Activated CD4-positive, alpha-beta T cell treated with anti-CD3 and anti-CD28 coated beads, Interleukin-2, amount 50 U/mL, for 24 hours (primary cell): ENCODE measurements at places on chromosomes 6 and 20.

GRCh38 chr6:33691456-33692077 lies 19.9 kb downstream of the UQCC2 start:
- no peak for DNase-seq

DNA sequence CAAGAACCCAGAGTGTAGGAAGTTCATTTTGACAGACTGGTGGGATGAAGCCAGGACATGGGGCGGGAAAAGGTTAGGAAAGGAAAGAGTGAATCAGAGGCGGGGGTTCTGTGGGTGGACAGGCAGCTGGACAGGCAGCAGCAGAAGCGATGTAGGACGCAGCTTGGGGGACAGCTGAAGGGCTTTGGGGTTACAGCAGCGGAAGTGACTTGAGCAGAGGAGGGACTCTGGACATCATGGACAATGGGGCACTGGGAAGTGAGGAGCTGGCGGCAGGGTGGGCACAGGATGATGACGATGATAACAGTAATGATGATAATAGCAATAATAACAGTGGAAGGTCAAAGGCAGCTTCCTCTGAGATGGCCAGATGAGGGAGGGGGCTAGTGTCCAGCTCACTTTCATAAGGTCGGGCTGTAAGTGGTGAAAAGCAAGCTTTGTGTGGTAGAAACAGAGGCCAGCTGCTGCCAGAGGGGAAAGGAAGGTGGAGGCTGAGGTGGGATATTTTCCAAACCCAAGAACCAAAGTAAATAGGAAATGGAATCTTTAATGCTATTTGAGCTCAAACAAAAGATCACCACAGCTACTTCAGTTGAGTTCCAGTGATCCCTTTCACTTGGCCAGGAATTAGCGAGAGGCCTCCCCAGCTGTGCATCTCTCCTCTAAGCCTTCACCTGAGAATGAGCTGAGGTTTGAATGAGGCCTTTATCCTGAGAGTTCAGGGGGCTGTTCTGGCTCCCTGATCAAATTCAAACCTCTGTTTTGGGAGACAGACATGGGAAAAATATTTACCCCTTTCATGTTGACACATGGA lies 433.5 kb downstream of the DHX35 start:
- DNase-seq, result no peak

- no peak for DNase-seq
These were observed 45.1 kb downstream of the COL9A1 start for GRCh38 chr6:70257768-70258273.

GRCh38 chr20:55528482-55528881 lies 476.8 kb downstream of the CBLN4 start:
- no peak for DNase-seq

DNA sequence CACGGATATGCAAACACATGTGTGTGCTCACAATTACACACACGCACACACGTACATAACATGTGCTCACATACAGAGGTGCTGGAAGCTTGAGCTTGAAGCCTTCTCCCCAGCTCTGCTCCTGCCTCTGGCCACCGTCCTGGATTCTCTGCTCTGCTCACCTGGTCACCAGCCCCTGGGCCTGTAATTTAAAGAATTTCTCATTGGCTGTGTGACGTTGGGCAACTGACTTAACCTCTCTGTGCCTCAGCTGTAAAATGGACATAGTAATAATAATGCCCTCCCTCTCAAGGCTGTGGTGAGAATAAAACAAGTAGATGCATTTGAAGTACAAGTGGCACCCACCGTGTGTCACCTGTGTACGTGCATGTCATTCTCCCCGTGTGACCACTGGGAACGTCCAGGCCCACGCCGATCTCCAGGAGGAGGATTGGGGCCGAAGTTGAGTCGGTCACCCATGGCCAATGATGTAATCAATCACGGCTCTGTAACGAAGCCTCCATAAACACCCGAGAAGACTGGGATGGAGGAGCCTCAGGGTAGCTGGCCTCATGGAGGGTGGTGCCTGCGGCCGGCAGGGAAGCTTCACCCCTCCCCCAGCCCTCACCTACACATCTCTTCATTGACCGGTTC lies 160.9 kb upstream of the AFDN start:
- DNase-seq, result no peak

GRCh38 chr20:9590189-9590588 lies 75.8 kb downstream of the LAMP5 start:
- no peak for DNase-seq

DNA sequence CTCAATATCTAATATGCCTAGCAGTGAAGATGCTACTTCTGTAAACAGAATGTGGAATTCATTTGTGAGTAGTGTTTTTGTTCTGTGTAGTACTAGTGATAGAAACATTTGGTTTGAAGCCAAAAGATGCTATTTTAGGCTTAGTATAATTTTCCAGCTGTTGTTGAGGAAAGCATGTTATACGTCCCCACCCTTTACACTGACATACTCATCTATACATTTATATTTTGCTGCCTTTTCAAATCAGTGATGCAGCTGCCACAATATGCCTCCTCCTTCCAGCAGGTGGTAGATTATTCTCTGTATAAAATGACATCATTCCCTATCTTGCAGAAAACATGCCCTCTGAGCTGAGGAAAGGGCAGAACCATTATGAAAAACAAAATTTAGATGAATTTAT lies 1217.6 kb upstream of the GJE1 start:
- no peak for DNase-seq

GRCh38 chr6:14601490-14601889 lies 483.9 kb downstream of the CD83 start:
- no peak for DNase-seq

- DNase-seq, result no peak
These were observed 40.0 kb downstream of the PLG start for GRCh38 chr6:160742090-160742489.

- DNase-seq, result no peak
These were observed 130.5 kb downstream of the TTLL2 start for GRCh38 chr6:167455371-167455770.

GRCh38 chr6:15505463-15505918 lies 157.3 kb downstream of the DTNBP1 start:
- no peak for DNase-seq

GRCh38 chr6:11497107-11497506 lies 40.4 kb upstream of the TMEM170B start:
- no peak for DNase-seq

- DNase-seq, result no peak
These were observed 35.1 kb upstream of the TSPYL1 start for GRCh38 chr6:116314878-116315277.

GRCh38 chr6:33147807-33148666 lies 44.2 kb downstream of the COL11A2 start:
- DNase-seq, result no peak

- DNase-seq, result no peak
These were observed 15.0 kb downstream of the FAM184A start for GRCh38 chr6:119063491-119063890.

- no peak for DNase-seq
These were observed 5.6 kb downstream of the FOXC1 start for GRCh38 chr6:1615151-1615852.

DNA sequence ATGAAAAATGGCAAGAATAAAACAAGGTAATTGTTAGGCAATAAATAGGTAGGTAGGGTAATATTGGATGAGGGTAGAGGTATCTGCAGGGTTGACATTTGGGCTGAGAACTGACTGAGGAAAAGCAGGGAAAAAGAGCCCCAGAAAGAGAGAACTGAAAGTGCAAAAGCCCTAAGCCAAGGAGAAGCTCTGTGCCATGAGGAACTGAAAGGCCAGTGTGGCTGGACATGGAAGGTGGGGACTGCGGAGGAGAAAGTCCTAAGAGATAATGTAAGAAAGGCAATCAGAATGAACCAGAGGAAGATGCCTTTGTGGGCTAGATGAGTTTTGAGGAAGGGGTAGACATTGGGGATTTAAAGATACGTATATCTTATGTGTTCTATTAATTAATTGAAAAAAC lies 9.9 kb upstream of the HIVEP2 start:
- no peak for DNase-seq

- no peak for DNase-seq
These were observed at the start of gene ZNF512B for GRCh38 chr20:63969838-63970713. TSS of gene ZNF512B (minus strand) at chr20:63969930. CDS start at chr20:63967950, 1,980 bp downstream.

DNA sequence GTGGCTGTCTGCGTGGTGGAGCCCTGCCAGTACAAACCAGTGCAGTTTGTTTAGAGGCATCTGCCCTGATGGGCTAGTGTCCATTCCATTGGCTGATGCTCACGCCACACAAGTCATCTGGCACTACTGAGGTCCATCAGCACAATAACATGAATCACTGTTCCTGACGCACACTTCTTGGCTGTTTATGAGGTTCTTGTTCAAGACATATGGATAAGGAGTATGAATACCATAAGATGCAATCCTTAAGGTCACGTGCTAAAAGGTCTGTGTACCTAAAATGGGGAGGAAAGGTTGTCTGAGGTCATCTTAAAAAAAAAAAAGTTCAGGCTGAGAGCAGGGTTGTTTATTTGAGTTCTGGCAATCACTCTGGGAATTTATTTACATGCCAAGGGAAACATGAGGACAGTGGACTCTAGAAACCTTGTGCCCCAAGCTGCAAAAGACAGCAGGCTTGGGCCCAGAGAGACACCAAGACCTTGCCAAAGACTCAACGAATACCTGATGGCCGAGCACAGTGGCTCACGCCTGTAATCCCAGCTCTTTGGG lies 54.1 kb upstream of the SHLD1 start:
- DNase-seq, result no peak

GRCh38 chr20:13420625-13421024 lies 199.6 kb downstream of the ISM1 start:
- no peak for DNase-seq

DNA sequence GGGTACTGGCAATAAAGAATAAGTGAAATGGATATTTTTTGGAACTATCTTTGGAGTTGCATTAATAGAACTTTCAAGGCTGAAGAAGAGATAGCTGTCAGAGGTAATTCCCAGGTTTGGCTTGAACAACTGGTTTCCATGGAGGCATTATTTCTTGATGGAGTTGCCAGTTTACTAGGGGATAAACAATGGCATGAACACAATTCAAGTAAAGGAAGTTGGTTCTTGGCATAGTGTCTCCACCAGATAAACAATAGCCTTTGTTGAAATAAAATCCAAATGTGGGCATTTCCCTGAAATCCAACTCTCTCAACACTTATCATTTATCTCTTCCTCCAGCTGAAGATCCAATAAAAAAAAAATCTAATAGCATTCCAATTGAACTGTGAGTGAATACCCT lies 454.9 kb downstream of the C6orf118 start:
- no peak for DNase-seq

GRCh38 chr6:137282254-137282653 lies 63.1 kb upstream of the IFNGR1 start:
- no peak for DNase-seq

GRCh38 chr6:141398949-141399348 lies 733.8 kb upstream of the GJE1 start:
- DNase-seq, result no peak

- DNase-seq, result no peak
These were observed 18.4 kb upstream of the SNX9 start for GRCh38 chr6:157804448-157805327.

GRCh38 chr6:119322715-119323350 lies 26.7 kb downstream of the MAN1A1 start:
- no peak for DNase-seq

- DNase-seq, result no peak
These were observed 8.5 kb upstream of the REPS1 start for GRCh38 chr6:138996524-138996923.

GRCh38 chr6:53492860-53493634 lies 51.9 kb downstream of the GCLC start:
- DNase-seq, result peak; percentile 34

GRCh38 chr20:24060851-24061590 lies 72.4 kb upstream of the GGTLC1 start:
- DNase-seq, result no peak

- DNase-seq, result no peak
These were observed 121.5 kb upstream of the FOXQ1 start for GRCh38 chr6:1190366-1190765.

DNA sequence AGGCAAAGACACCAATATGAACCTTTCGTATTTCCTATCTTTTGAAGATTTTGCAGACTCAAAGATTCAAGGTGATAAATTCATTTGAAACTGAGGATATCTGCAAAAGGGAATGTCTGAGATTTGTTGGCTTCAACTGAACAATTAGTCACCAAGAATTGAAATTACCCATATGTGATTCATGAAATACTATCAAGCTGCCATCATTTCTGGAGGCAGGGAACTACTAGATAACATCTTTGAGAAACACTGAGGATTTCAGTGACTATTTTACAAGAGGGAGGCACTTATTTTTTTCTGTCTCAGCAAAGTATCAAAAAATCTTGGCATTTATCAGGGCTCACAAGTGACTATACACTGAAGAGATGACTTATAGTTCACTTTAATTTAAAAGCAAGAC lies 39.8 kb upstream of the MMS22L start:
- DNase-seq, result no peak

DNA sequence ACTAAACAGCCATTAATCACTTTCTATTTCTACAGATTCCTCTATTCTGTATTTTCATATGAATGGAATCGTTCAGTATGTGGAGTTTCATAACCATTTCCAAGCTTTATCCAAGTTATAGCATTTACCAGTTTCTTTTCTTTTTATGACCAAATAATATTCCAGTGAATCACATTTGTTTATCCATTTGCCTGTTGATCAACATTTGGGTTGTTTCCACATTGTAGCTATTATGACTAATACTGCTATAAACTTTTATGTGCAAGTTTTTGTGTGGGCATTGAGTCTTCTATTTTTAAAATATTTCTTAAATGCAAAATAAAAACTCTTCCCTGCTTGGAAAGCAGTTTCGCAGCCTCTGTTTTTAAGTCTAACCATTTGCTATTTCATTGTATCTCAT lies 336.4 kb upstream of the OPRM1 start:
- no peak for DNase-seq

DNA sequence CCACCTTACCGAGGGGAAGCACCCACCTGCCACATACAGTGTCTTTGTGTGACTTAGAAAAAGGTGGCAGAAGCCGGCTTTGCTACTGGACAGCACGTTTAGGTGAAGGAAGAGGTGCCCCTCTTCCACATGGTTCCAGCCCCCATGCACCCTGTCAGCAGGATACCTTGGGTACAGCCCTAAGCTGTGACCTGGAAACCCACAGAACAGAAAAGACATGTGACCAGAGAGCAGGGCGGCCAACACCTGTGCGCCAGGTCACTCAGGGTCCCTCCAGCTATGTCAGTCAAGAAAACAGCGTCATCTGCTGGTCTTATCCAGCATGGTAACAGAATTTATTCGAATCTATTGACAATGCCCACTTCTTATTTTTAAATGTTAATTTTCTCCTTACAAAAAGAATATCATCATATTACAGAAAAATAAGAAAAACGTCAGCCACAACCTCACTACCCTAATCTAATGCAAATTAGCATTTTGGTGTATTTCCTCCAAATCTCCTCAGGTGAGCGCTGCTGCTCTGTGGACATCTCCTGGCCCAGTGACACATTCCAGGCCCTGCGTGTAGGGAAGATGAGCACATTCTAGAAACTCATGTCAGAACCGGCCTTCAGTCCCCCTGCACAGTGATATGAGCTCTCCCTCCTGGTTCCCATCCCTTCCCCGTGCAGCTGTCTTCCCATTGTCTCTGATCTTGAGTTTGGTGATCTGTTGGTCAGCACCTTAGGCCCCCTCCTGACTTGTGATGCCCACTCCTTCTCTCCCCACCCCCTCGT lies 37.2 kb downstream of the GTF2H5 start:
- DNase-seq, result no peak

- DNase-seq, result no peak
These were observed 64.4 kb downstream of the PSMG4 start for GRCh38 chr6:3323148-3323547.

- no peak for DNase-seq
These were observed 103.7 kb downstream of the FYN start for GRCh38 chr6:111769365-111770152.

- DNase-seq, result no peak
These were observed 121.3 kb downstream of the MYO6 start for GRCh38 chr6:75870389-75870788.

GRCh38 chr20:34644951-34645350 lies 31.9 kb downstream of the PIGU start:
- no peak for DNase-seq
